Aorta (tissue), 5 donors: ENCODE measurements at places on chromosomes 5 and 9.
A peak's percentile ranks its signal among the peaks of the same experiment; 100 is the strongest.

DNA sequence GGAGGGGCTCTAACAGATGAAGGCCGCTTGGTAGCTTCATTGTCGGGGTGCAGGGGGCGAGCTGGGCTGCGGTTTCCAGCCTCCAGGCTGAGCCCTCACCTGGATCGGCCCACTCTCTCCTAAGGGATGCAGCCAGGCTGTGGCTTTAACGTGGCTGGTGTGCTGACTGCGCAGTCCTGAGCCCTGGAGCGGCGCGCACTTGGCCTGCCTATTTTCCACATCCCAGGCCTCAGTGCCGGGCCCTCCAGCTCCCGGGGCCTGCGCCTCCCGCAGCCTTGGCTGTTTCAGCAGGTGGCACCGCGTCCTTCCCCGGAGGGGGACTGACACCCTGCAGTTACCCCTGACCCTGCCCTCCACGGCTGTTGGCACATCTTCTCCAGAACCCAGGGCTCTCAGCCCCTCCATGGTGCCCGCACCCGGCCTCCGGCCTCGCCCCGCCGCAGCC, 1.4 kb downstream of the RNU6ATAC start:
- DNase-seq = no peak

DNA sequence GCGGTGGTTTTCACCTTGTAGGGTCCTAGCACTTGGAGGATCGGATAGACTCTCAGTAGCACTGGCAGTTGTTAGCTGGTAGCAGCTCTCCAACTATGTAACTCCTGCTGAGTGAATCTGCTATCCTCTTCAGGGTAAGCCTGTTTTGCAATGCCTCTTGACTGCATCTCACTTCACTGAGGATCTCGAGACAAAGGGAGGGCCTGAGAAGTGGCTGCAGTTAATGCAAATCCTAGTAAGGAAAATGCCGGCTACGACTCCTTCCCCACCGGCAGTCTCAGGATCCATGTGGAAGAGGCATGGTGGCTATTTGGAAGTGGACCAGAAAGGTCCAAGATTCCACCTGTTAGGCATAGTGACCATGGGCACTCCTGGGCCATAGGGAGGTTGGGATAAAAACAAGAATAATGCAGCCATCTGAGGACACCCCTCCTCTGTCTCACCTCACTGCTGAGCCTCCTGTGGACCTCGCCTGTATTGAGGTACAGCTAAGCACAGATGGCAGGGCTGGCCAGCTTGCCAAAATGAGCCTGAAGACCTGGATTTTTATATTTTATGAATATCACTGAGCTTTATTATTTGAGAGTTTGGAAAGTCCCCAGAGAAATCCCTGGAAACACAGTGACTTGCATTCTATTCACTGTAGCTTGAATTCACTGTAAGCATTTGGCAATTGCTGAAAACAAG, 146.0 kb downstream of the LIFR start:
- no peak for DNase-seq

- DNase-seq = no peak
Measured at GRCh38 chr5:23629396-23629795, 122.0 kb downstream of the PRDM9 start.

GRCh38 chr5:132156413-132156812, 71.2 kb downstream of the P4HA2 start:
- no peak for DNase-seq

DNA sequence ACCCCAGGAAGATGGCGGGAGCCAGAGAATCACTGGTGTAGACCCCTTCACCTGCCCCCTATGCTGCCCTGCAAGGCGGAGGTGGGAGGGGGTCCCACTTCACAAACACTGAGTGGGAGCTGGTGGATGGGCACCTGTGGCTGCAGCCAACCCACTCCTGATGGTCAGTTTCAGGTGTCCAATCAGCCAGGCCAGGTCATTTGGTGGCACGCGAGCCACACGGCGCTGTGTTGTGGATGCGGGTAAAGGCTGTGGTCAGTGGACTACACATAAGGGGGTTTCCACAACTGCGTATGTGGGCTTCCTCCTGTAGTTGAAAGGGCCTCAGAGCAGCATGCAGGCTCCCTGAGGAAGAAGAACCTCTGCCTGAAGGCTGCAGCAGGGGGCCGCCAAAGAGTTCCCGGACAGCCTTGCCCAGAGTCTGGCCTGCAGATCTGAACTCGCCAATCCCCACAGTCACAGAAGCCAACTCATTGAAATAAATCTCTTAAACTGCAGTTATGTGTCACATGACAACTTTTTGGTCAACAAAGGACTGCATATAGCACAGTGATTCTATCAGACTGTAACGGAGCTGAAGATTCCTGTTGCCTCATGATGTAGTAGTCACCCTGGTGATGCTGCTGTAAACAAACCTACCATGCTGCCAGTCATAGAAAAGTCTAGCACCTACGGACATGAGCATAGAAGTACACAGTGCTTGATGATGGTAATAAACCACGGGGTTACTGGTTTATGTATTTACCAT, 284.7 kb upstream of the IRX2 start:
- no peak for DNase-seq

GRCh38 chr9:89204801-89205200, 26.2 kb upstream of the SHC3 start:
- DNase-seq = no peak

DNA sequence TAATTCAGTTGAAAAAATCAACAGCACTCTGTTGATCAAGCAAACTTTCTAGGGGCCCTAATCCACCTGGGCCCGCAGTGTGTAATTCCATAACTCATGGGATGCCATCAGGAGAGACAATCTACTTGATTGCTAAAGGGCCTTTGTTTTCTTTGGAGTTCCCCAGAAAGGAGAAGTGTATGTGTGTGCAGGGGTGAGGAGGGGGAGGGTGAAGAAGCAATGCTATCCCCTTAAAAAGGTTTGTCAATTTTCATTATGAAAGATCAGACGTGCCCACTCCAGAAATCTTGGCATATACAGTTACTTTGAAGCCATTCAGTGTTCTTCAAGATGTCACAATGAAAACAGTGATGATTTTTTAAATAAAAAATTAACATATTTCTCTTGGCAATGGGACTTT, 6.2 kb downstream of the PARP8 start:
- no peak for DNase-seq

GRCh38 chr9:81620002-81620390, 69.4 kb downstream of the TLE1 start:
- no peak for DNase-seq

GRCh38 chr5:59608745-59609144, 284.8 kb downstream of the PDE4D start:
- DNase-seq = no peak

GRCh38 chr5:13804336-13804735, 140.2 kb downstream of the DNAH5 start:
- no peak for DNase-seq

GRCh38 chr9:92986176-92987119, 39.1 kb downstream of the FGD3 start:
- no peak for DNase-seq

- DNase-seq = no peak
Measured at GRCh38 chr9:93958819-93959682, 3.9 kb upstream of the BARX1 start.

- no peak for DNase-seq
Measured at GRCh38 chr9:116506685-116507084, 180.4 kb upstream of the TRIM32 start.

DNA sequence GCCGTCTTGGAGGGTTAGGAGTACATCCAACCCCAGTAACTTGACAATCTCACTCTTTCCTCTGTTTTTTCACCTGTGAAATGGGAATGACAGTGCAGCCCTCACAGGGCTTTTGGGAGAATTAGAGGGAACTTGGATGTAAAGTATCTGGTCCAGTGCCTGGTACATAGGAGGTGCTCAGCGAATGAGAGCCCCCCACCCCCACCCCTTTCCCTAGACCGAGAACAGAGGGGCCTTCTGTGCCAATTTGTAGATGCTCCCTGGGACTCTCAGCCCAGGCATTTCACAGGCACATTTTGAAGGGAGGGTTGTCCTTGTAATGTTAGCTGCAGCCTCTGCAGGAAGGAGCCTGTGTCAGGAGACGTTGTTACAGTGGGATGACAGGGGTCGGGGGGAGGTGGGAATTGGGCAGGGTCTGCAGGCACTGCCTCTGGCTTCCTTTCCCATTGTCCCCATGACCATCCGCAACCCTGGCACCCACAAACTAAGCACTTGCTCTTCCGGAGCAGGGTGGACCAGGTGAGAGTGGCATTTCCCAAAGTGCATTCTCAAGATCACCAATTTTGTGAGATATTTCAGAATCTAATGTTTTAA, 47.0 kb downstream of the AMBP start:
- no peak for DNase-seq

- no peak for DNase-seq
Measured at GRCh38 chr5:74686962-74687751, 2.1 kb downstream of the HEXB start.

- no peak for DNase-seq
Measured at GRCh38 chr5:78626009-78626571, 22.5 kb downstream of the LHFPL2 start.

DNA sequence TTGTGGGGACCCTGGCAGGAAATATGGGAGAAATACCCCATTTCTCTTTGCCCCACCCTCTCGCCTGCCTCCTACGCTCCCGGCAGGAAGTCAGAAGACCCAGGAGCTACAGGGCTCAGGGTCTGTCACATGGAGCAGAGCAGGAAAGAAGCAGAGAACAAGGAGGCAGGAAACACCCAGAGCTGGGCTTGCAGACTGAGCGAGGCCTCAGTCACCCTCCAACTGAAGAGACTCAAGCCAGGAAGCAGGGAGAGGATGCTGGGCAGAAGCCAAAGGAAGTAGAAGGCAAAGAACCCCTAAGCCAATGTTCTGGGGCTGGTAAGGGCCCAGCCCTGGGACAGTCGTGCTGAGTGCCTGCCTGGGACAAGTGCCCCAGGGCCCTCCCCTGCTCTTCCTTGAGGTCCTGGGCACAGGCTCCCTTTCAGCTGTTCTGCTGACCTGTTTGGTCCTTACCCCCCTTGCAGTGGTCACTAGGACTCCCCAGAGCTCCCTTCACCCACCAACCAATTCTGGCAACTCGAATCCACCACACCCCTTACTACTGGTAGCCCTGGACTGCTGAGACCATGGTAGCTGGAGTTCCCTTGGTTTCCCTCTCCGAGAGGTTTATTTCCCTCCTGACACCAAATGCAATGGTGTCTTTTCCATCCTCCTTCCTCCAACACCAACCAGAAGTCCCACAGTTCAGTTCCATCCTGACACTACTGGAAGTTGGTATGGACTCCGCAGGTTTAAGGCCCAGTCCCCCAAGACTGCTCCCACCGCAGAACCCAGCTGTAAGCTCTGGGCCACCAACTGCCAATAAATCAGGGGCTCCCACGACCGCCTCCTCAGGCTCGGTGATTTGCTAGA, 157.5 kb downstream of the COL23A1 start:
- peak; percentile 27 for DNase-seq

GRCh38 chr5:118439831-118440230, 548.5 kb downstream of the DTWD2 start:
- no peak for DNase-seq

DNA sequence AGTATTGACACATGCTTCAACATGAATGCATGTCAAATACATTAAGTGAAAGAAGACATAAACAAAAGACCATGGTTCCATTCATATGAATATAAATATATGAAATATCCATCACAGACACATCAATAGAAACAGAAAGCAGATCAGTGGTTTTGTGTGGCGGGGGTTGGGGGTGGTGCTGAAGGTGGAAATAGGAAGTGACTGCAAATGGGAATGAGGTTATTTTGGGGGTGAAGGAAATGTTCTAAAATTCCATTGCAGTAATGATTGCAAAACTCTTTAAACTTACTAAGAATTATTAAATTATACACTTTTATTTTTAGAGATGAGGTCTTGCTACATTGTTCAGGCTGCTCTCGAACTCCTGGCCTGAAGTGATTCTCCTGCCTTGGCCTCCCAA, 28.7 kb downstream of the TAF1L start:
- DNase-seq = no peak

GRCh38 chr9:107261106-107261505, 22.0 kb upstream of the RAD23B start:
- no peak for DNase-seq

GRCh38 chr9:5518171-5518936, 8.0 kb downstream of the PDCD1LG2 start:
- no peak for DNase-seq

DNA sequence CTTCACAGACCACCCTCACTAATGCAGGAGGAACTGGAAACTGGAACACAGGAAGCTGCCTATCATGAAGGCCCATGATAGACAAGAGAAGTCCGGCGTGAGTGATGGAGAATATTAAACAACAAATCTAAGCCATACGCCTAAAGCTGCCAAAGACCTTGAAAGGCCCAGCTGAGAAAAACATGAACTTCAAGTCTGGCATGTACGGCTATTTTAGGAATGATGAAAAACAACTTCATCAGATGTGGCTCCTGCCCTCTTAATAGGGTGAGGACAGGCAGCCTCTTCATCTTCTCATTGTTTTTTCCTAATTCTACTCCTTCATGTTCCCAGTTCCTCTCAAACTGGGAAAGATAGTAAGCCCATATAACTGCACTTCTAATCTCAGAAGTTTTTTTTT, 20.3 kb downstream of the FBP1 start:
- DNase-seq = no peak

- no peak for DNase-seq
Measured at GRCh38 chr9:503326-503725, 288.7 kb downstream of the DOCK8 start.

DNA sequence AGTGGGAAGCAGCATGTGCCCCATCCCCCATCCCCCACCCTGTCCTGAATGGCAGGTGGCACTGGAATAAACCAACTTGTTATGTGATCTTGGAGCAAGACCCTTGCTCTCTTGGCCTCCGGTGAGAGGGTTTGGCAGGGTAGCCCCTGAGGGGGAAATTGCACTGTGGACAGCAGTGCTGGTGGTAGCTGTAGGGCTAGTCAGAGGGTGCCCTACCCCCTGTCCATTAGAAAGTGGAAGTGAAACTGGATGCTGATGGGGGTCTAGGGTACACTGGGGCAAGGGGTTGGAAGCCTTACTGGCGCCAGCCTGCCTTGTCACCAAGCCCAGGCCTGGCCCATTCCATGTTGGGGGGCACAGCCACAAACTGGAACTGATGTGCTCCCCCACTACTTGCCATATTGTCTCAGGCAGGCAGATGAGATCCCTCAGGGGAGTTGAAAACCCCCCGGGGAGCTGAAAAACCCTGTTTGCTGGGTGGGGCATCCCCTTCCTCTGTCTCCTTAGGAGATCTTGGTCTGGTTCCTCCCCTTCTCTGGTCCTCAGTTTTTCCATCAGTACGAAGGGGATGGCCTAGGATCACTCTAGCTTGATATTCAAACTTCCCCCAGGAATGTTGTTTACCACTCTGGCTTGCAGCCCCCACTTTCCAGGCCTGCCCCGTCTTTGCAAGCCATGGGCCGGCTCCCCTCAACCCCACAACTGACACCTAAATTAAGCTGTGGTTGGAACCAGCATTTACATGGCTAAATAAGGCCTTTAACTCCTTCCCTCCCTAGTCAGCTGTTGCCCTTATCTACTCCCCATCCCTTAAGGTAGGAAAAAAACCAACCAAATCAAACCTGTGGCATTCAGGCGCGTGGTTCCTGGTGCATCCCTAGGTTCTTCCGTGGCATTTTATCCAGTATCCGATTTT, 14.4 kb upstream of the SYNPO start:
- no peak for DNase-seq

- no peak for DNase-seq
Measured at GRCh38 chr9:124062172-124062571, 50.6 kb downstream of the LHX2 start.
